ENCODE measurements at places on chromosomes 13 and 19.
A peak's percentile ranks its signal among the peaks of the same experiment; 100 is the strongest.

- no peak for DNase-seq
Observed at GRCh38 chr13:95745752-95746151, 68.8 kb downstream of the DNAJC3 start.

GRCh38 chr19:38617764-38618589 lies at the start of gene MAP4K1:
MAP4K1 (minus strand) TSS chr19:38617953; CDS start chr19:38617895, 58 bp downstream.
- DNase-seq: no peak

DNA sequence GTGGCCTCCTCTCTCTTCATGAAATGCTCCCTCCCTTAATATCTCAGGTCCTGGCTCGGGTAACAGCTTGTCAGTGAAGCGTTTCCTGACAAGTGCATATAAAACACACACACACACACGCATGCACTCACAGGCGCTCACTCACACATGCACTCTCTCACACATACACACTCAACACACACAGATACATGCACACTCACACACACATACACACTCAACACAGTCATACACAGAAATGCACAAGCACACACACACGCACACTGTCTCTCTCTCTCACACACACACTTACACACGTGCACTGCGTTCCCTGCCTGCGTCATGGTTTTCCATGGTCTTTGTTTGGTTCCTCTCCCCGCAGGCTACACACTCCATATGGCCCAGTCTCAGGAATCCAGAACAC lies 344.1 kb downstream of the UQCRFS1 start:
- no peak for DNase-seq

- no peak for DNase-seq
Observed at GRCh38 chr13:109314101-109314500, 472.3 kb downstream of the IRS2 start.

DNA sequence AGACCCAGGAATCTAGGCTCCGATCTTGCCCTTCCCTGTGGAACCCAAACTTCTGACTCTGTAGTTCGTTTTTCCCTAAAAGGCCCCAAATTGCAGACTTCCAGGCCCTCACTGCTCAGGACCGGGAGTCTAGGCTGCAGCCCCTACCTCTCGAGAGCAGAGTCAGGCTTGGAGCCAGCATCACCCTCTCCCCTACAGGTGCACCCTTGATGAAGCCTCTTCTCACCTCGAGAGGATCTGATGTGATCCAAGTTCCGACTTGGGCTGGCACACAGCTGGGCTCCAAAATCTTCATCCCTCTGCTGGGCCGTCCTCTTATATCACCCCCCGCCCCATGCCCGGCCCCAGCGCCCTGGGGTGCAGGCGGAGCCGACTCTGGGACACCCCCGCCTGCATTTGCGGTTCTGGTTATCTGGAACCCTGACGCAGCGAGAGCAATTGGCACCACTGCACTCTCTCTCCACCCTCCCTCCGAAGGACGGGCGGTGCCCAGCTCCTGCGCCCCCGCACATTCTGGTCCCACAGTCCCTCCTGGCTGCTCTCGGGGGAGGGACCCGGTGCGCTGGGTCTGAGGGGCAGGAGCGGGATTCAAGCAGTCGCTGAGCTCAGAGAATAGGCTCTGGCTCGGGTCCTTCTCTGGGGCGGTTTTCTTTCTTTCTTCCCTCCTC lies at the start of gene KLK7:
Gene KLK7 (minus strand): TSS at position 293 of the 668 bp plus-strand sequence. CDS start 1,518 bp downstream, outside the sequence.
- no peak for DNase-seq

- peak; percentile 9 for DNase-seq
Observed at GRCh38 chr13:33284916-33285315, 639 bp downstream of the STARD13 start.

- no peak for DNase-seq
Observed at GRCh38 chr13:99738626-99739025, 232.9 kb downstream of the ZIC5 start.

DNA sequence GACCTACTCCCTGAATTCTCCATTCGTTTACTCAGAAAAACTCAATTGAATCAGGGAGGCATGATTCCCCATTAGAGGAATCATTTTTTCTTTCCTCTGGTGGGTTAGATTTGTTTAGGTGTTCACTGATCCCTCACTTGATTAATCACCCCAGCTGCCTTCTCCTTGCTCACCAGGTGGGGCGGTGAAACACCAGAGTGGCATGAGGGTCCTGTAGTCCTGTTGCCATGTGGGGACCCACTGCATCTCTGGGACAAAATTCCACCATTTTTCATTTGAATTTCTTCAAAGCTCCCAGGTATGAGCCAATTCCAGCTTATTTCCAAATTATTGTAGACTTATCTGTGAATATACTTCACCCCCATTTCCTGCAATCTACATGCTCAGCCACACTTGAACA lies 462.7 kb upstream of the ZNF507 start:
- DNase-seq: no peak

DNA sequence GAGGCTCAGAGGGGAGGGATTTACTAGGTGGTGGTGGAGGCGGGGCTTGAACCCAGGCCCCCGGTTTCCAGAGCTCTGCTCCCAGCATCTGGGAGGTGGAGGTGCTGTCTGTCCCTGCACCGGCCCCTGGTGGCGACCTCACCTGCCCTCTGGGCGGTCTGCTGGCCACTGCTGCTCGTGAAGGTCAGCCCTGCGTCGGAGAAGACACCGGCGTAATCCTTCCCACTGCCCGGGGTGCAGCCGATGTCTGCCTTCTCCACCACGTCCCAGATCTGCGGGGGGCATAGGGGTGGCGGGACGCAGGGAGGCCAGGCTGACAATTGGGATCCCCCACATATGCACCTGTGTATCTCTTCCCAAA lies 12.8 kb downstream of the C3 start:
- no peak for DNase-seq

DNA sequence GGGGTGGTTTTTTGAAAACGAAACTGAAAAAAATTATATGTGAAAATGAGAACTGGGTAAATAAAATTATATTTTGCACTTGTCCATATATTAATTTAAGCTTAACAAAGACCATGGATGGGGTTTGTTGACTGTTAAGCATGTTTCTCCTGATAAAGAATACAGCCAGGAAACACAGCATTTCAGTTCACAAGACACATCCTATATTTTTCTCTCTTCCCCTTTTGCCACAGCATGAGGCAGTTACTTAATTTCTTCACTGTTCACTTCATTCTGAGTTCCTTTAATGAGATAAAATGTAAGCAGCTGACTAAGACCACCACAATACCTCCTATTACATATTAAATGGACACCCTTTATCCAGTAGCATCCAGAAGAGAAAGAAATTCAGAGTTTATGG lies 64.0 kb downstream of the RXFP2 start:
- no peak for DNase-seq

DNA sequence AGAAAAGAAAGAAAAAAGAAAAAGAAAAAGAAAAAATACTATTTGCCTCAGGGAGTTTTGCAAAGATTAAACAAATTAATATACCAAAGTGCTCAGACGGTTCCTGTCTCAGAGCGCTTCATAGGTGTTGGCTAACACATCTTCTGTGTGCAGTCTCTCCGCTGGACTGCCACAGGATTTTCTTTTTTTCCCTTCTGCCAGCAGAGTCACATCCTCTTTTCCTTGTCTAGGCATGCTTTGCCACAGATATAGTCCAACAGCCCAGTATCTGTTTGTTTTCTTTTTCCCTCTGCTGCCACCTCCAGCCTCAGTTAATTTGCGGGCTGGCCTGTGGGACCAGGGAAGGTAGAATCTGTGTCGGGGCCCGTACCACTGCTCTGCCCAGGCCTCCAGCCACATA lies 3.4 kb upstream of the URAD start:
- no peak for DNase-seq

GRCh38 chr19:58559275-58560006 lies 1.0 kb upstream of the UBE2M start:
- DNase-seq: peak; percentile 93

DNA sequence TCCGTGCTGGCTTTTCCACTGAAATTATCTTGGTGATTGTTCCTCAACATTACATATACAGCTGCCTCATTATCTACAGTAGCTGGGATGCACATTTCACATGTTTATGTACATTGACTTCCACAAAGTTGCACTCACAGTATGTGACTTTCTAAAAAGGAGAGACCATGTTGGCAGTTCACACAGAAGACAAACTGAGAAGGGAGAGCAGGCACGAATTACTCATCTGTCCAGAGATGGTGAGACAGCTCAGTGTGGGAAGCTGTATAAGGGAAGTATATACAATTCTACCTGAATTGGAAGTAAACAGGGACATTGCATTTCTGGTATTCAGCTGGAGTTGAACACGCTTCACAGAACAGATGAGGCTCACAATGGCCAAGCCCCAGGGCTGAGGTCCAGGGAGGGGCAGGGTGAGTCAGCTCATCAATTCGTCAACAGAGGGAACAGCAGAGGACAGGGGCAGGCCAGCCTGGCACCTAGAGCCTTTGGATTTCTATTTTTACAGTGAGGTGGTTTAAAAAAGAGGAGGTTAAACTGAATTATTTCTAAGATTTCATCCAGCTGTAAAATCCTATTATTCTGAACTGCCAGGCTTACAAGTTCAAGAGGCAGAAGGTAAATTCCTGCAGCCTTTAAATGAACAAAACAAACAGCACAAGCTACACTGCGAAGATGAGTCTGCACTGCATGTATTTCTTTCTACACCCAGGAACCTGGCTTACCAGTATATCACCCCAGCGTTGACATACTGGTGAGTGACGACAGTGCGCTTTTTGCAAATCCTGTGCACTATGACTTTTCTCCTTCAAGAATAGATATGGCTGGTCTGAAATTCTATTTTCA lies 9.8 kb downstream of the PARP4 start:
- DNase-seq: peak; percentile 70

DNA sequence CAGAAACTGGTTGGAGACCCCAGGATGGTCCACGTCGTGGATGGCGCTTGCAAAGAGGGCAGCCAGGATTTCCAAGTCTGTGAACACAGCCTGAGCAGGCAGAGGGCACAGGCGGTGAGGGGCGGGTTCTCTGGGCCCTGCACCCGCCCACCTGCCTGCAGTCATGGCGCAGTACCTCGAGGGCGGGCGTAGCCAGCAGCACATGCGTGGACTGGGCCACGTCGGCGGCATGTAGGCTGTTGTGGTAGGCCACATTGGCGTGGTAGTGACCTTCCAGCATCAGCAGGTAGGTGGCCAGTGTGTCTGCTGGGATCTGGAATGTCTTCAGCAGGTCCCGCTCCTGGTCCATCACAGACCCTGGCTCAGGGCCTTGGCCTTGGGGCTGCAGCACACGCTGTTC lies 8.1 kb downstream of the PDE4C start:
- DNase-seq: no peak

GRCh38 chr13:110425444-110425780 lies 118.3 kb downstream of the COL4A2 start:
- DNase-seq: no peak

DNA sequence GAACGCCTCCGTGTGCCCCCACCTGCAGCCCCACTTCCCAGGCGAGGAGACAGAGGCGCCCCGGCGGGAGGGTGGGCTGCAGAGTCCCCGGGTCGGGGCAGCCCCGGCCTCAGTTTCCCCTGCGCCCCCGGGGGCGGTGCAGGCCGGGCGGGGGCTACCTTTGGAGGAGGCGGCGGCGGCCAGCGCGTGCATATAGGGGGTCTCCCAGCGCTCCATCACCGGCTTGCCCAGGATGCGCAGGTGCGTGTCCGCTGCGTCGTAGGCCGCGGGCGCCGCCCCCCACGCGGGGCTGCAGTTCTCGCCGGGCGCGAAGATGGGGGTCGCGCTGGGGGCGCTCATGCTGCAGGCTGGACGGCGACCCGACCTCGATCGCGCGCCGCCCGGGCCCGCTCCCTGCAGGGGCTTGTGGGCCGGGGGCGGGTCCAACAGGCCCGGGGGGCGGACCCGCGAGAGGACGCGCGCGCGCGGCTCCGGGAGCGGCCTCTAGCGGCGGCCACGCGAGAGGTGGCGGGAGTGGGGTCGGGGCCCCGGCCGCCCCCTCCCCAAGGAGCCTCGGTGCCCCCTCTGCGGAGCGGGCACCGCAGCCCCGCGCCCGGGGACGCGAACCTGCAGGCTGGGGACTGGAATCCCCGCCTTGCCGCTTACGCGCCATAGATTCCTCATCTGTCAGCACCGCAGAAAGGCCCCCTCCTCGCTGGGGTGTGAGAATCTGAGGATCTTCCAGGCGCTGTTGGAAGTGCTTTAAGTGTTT lies at the start of gene GAMT:
Gene GAMT (minus strand): TSS at position 405 of the 751 bp plus-strand sequence. CDS start 66 bp downstream, at position 339.
- DNase-seq: peak; percentile 88

- DNase-seq: no peak
Observed at GRCh38 chr13:63636316-63636993, 2220.8 kb upstream of the PCDH20 start.

GRCh38 chr13:98180092-98180491 lies 3.0 kb upstream of the RNF113B start:
- DNase-seq: no peak

DNA sequence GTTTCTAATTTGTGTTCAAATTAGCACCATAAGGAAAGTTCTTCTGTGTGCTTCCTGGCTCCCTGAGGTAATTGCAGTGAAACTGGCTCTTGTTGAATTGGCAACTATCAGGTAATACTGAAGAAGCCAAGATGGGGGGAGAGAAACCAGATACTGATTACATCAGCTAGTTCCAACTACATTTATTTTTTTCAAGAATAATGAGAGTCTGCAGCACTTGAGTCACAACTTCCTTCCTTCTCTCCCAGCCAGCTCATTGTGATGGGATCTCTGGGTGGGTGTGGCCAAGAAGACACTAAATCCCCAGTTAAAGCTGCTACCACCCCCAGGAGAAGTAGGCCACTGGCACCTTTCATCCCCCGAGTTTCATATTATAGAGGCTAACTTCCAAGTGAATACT lies 100.7 kb upstream of the RXFP2 start:
- peak; percentile 83 for DNase-seq

DNA sequence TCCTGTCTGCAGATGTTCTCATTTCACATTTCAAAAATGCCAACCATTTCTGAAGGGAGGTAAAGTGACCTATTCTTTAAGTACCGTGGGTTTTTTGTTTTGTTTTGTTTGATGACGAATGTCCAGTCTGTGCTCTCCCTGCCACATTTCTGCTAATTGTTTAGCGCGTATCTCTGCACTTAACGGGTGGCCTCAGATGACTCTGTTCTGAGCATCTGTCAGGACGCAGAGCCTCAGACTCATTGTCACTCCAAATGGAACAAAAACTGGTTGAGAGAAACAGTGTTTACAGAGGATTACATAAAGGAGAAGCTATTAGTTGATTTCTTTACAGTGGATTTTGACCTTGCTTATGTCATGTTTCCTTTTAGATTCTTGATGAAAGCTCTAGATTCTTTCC lies 23.7 kb downstream of the TPP2 start:
- DNase-seq: no peak

DNA sequence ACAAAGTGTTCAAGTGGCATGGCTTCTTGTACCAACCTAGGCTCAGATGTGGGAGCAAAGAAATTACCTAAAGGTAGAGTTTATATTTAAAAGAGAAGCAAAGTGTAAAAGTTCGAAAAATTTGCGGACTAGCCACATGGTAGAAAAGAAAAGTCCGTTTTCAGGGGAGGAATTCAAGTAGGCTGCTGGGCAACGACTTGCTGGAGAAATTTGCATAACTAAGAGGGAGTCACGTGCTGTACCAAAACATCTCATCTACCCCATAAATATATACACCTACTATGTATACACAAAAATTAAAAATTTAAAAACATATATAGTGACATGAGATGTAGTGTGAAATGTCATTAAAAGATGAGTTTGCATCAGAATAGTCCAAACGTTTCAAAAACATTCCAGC lies 2.1 kb upstream of the LAIR1 start:
- no peak for DNase-seq

Data from AG20443 (cell line).